ENCODE measurements at places on chromosomes 13 and 19.

- no peak for DNase-seq
These were observed 14.4 kb downstream of the CAPN12 start for GRCh38 chr19:38729653-38730469.

DNA sequence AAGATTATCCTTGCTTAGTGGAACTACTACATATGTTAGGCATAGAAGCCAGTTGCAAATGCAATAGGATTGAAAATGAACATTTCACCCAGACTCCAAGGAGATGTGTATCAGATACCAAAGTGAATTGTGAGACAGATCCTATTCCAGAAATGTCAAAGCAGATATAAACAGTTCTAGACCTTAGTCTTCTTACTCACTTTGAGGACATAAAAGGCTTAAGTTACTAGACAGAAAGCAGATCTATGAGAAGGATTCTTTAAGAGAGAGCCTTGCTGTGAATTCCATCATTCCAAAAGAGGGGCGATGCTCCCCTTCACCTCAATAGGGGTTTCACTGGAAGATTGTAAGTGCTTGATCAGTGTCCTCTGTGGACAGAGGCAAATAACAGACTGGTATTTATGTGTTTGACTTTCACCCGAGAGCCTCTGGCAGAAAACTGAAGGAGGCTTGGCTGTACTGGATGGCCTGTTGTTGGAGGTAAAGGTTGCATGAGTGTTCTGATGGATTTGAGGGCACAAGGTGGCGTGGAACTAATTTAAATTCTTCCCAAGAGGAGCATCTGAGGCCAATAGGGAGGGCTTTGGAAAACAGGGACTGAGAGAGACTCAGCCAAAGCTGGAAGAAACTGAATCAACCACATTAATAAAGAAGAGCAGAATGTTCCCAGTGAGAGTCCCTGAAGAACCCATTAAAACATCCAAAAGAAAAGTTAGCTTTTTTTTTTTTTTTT lies 194.8 kb downstream of the DCLK1 start:
- DNase-seq = no peak

- no peak for DNase-seq
These were observed 125.4 kb downstream of the COL4A2 start for GRCh38 chr13:110432522-110432921.

GRCh38 chr13:71879808-71880344 lies 12.9 kb upstream of the DACH1 start:
- DNase-seq = no peak

DNA sequence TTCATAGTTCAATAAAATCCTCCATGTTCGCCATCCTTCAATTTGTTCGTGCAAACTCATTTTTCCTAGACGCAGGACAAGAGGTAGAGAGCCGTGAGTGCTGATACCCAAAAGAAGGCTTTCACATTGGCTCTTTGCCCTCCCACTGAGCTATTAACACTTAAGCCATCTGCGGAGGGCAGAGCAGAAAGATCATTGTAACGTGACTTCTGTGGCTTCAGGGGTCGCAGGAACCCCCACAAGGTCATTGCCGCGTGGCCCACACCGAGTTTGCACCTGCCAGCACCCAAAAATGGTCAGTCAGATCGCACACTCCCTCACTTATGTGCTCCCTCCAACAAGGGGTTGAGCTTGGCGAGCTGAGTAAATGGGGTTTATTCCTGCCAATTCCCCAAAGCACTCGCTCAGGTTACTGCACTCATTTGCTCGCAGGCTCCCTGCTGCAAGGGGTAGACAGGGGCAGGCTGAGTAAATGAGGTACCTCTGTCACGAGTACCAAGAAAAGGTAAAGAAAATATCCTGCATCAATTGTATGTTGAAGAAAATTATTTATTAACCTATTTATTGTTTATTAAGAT lies 144.1 kb downstream of the PRR20E start:
- no peak for DNase-seq

- DNase-seq = no peak
These were observed 74.3 kb upstream of the ZNF43 start for GRCh38 chr19:21910318-21910717.

DNA sequence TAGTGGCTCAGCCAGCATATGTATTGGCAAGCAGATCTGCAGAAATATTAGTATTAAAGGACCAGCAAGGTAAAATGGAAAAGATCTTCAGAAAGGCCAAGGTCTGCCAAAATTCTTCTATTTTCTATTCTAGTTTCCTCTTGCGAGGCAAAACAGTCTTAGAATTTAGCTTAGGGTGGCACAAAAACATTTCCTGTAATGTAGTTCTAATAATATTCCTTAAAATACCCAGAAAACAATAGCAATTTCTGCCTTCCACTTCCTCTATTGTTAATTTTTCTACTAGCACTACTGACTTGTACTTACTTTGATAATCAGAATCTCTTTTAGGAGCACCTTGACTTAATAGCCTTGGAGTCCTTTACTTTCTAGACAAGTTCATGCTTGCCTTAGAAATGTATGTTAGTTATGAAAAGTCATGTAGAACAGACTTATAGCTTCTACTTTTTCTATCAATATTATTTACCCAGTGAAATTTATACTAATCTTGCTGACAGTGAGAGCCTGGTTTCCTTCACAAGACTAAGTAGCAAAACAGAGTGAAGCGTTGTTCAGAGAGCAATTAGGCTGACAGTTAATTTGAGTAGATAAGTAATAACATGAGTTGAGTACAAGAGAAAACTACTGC lies 23.9 kb upstream of the LPAR6 start:
- no peak for DNase-seq

- DNase-seq = no peak
These were observed 145.1 kb upstream of the ZNF536 start for GRCh38 chr19:30227012-30227621.

DNA sequence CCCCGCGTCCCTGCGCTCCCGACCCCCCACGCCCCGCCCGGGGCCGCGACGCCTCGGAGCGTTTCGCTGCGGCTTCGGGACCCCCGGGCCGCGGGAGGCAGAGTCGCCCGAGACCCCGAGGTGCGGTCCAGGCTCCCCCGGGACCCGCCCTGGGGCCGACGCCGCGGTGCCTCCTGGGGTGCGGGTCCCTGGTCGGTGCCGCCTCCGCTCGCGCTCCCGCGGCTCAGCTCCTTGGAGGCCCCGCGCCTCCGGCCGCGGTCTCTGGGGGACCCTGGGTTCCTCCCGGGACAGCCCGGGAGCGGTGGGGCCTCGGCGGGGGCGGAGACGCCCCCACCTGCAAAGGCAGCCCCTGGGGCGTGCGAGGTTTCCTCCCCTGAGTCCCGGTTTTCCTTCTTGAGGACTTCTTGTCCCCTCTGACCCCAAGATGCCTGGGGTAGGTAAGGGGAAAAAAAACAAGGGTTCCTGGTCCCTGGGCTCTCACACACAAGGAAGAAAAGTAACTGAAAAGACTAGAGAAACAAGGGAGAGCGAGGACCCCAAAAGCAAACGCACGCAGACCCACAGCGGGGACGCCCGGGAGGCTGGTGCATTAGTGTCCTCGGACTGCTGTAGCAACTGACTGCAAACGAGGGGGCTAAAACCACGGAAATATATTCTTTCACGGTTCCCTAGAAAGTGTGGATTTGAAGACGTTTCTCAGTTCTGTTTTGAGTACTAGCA lies 740 bp downstream of the ZNF555 start:
- DNase-seq = peak; percentile 66

DNA sequence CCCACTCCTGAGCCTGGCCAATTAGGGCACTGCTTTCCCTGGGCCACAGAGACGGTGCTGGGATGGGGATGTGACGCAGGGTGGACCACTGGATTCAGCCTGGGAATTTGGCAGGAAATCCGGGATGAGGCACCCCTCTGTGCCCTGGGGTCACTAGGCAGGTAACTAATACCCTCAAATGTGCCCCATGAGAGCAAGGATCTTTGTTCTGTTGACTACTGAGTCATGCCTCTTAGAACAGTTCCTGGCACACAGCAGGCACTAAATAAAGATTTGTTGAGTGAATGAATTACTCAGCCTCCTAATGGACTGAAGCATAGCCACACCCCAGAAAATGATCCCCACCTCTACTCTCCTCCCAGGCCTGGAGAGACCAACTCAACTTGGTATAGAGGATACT lies 15.9 kb downstream of the OPA3 start:
- DNase-seq = no peak

- DNase-seq = no peak
These were observed 21.8 kb upstream of the SLC7A10 start for GRCh38 chr19:33247441-33247819.

All from cardiac septum (tissue), 1 donor.